ENCODE measurements at places on chromosomes 11 and 22. TPM values are rescaled to one million over a fixed set of nuclear protein-coding genes. Genes with fewer than 3 reads are reported as not detected.
A peak's percentile ranks its signal among the peaks of the same experiment; 100 is the strongest.

The NOX4 gene
- 46.1 TPM for total RNA-seq

The PIWIL4 gene
- total RNA-seq: 5.9 TPM

The TXNRD2 gene
- 29.5 TPM for total RNA-seq

The FAM227A gene
- total RNA-seq: 0.78 TPM

The OR2AT4 gene
- not detected for total RNA-seq

The UPK2 gene
- total RNA-seq: not detected

The IL17RA gene
- total RNA-seq: 19.9 TPM

The PGA5 gene
- total RNA-seq: not detected

The SESN3 gene
- total RNA-seq: 34.9 TPM

The UBQLNL gene
- 0.88 TPM for total RNA-seq

The PMM1 gene
- total RNA-seq: 23.8 TPM

DNA sequence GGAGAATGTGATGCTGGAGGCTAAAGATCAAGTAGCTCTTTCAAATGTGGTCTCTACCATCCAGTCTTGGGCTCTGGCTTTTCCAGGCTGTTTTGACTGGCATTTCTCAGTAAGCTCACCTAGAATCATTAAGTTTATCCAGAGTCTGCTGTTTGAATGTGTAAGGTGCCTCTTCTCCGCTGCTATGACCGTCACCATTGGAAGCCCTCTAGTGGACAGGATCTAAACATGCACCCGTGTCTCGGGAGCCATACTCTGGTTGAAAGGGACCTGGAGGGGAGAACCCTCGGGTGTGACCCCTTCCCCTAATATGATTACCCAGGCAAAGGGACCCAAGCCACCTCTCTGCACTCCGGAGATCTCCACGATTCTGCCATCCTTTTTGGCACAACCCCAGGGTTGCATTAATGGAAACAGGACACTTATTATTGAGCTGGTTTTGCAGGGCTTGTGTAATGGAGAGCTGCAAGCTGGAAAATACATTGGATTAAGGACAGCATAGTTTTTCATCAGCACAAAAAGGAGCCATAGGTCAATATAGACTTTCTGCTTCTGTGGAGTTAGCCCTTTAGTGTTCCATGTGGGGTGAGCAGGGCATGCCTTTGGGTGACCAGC is 191.0 kb upstream of the LARGE1 start:
- H3K4me3 ChIP-seq: no peak overlapping the region
- H3K27me3 ChIP-seq: no peaks in the 10 kb centered on the region
- no peak for DNase-seq

GRCh38 chr11:13271060-13271693 is 6.4 kb upstream of the BMAL1 start:
- H3K27ac ChIP-seq: no peak overlapping the region
- no peak for DNase-seq
- H3K4me1 ChIP-seq: no peaks in the 10 kb centered on the region

- H3K4me1 ChIP-seq: no peaks in the 10 kb centered on the region
- H3K27ac ChIP-seq: peak overlapping the region; percentile 98
- peak overlapping the region; percentile 59 for H3K4me3 ChIP-seq
- no peaks in the 10 kb centered on the region for H3K36me3 ChIP-seq
Observed at GRCh38 chr22:38505541-38506117, 482 bp downstream of the DDX17 start.

- no peak overlapping the region for H3K4me3 ChIP-seq
- no peaks in the 10 kb centered on the region for H3K4me1 ChIP-seq
- peak; percentile 72 for DNase-seq
- no peaks in the 10 kb centered on the region for H3K27me3 ChIP-seq
Observed at GRCh38 chr11:293852-294661, 5.1 kb downstream of the PGGHG start.

GRCh38 chr22:37611207-37611606 is 2.6 kb downstream of the GGA1 start:
- no peak for DNase-seq
- no peaks in the 10 kb centered on the region for H3K36me3 ChIP-seq
- H3K27me3 ChIP-seq: no peaks in the 10 kb centered on the region
- no peak overlapping the region for H3K4me3 ChIP-seq

- H3K27ac ChIP-seq: no peak overlapping the region
- peak; percentile 70 for DNase-seq
- H3K36me3 ChIP-seq: no peaks in the 10 kb centered on the region
- H3K27me3 ChIP-seq: no peaks in the 10 kb centered on the region
- H3K4me3 ChIP-seq: no peak overlapping the region
Observed at GRCh38 chr11:6438979-6439571, 1.7 kb downstream of the HPX start.

- no peak for DNase-seq
- H3K4me3 ChIP-seq: no peak overlapping the region
- no peak overlapping the region for H3K27ac ChIP-seq
- no peaks in the 10 kb centered on the region for H3K27me3 ChIP-seq
- no peaks in the 10 kb centered on the region for H3K4me1 ChIP-seq
Observed at GRCh38 chr11:43871051-43871450, 9.6 kb upstream of the ALKBH3 start.

DNA sequence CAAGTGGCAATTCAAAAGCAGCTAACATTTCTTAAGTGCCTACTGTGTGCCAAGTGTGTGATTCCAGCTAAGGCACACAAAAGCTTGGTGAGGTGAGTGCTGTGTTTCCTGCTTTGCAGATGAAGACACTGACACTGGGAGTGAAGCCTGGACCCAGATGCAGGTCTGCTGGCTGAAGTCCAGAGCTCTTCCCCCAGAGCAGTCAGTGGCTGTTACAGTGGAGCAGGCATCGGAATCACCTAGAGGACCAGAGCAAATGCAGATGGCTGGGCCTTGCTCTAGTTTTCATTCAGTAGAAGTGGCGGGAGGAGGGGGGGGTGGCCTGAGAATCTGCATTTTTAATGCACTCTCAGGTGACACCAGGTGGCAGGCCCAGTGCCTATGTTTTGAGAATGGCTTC is 342.3 kb downstream of the CADM1 start:
- H3K4me3 ChIP-seq: no peak overlapping the region
- DNase-seq: no peak
- H3K27ac ChIP-seq: no peak overlapping the region
- H3K27me3 ChIP-seq: no peaks in the 10 kb centered on the region
- H3K4me1 ChIP-seq: no peaks in the 10 kb centered on the region
- no peaks in the 10 kb centered on the region for H3K36me3 ChIP-seq

- no peak overlapping the region for H3K27ac ChIP-seq
- H3K36me3 ChIP-seq: no peaks in the 10 kb centered on the region
- H3K4me3 ChIP-seq: no peak overlapping the region
- H3K4me1 ChIP-seq: no peaks in the 10 kb centered on the region
Observed at GRCh38 chr22:47163481-47163855, 401.0 kb downstream of the TBC1D22A start.

DNA sequence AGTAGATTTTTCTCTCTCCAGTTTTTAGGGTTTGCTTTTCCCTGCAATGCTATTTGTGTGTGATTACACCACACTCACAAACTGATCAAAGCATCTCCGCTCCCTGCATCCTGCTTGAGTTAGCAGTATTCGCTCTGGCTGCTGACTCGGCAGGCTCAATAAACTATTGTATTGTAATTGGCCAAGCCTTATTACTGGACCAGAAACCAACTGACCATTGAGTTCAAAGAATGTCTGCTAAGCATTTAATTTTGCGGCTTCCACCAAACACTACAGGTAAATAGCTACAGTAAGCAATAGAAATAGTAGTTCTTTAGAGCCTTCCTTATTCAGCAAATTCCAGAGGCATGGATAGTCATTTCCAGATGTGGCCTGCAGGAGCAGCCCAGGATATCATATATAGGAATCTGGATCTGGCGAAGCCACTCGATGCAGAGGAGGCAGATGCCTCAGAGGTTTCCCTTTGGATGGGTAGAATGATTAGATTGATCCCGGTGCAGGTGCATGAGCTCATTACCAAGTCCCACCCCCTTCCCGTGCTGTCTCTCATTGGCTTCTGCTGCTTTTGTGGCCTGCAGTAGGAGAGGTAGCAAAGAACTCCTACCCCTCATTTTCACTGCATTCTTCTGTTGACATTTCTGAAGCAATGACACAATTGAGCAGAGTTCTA is 77.3 kb downstream of the COMMD9 start:
- H3K4me1 ChIP-seq: no peaks in the 10 kb centered on the region
- H3K4me3 ChIP-seq: no peak overlapping the region
- no peaks in the 10 kb centered on the region for H3K27me3 ChIP-seq
- no peak for DNase-seq
- H3K36me3 ChIP-seq: no peaks in the 10 kb centered on the region

GRCh38 chr22:46366327-46366731 is 30.8 kb downstream of the TRMU start:
- no peaks in the 10 kb centered on the region for H3K27me3 ChIP-seq
- H3K4me1 ChIP-seq: no peaks in the 10 kb centered on the region
- no peak overlapping the region for H3K4me3 ChIP-seq
- no peak for DNase-seq
- H3K27ac ChIP-seq: no peak overlapping the region

DNA sequence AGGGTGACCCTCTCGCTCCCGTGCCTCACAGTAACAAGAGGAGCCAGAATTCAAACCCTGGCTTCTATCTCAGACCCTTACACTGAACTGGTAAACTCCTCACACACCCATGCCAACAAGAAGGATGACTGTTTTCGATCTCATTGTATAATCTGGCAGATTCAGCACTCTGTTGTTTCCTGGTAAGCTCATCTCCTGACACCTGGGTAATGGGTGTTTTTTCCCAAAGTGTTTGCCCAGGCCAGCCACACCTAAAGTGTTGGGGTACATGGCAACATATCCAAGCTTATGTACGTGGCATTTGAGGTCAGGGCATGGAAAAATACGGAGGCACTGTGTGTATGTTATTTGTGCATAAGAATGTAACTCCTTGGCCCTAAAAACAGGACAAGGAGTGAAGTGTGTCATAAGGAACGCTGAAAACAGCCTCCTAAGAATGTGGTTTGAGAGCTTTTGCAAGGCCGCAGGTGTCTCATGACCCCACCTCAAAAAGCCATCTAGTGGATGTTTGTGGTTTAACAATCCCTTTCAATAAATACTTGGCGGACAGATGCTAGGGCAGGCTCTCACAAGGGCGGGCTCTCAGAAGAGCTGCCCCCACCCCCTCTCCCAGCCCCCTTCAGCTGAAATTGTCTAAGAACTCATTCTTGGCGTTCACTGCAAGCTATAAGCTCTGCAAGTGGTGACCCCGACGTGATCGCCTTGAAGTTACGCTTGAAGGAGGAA is at the start of gene MS4A15:
Gene MS4A15 (plus strand): TSS at position 561 of the 726 bp plus-strand sequence. CDS start 6,867 bp downstream, outside the sequence.
- H3K4me1 ChIP-seq: no peaks in the 10 kb centered on the region
- H3K27me3 ChIP-seq: no peaks in the 10 kb centered on the region
- peak; percentile 4 for DNase-seq
- no peaks in the 10 kb centered on the region for H3K36me3 ChIP-seq
- H3K27ac ChIP-seq: no peak within 1 kb of the TSS

- H3K4me1 ChIP-seq: no peaks in the 10 kb centered on the region
- DNase-seq: no peak
- H3K27me3 ChIP-seq: no peaks in the 10 kb centered on the region
- no peak overlapping the region for H3K27ac ChIP-seq
- peaks cover 2% of the 10 kb centered on the region for H3K36me3 ChIP-seq
Observed at GRCh38 chr22:40922484-40923303, 28.5 kb upstream of the RBX1 start.

DNA sequence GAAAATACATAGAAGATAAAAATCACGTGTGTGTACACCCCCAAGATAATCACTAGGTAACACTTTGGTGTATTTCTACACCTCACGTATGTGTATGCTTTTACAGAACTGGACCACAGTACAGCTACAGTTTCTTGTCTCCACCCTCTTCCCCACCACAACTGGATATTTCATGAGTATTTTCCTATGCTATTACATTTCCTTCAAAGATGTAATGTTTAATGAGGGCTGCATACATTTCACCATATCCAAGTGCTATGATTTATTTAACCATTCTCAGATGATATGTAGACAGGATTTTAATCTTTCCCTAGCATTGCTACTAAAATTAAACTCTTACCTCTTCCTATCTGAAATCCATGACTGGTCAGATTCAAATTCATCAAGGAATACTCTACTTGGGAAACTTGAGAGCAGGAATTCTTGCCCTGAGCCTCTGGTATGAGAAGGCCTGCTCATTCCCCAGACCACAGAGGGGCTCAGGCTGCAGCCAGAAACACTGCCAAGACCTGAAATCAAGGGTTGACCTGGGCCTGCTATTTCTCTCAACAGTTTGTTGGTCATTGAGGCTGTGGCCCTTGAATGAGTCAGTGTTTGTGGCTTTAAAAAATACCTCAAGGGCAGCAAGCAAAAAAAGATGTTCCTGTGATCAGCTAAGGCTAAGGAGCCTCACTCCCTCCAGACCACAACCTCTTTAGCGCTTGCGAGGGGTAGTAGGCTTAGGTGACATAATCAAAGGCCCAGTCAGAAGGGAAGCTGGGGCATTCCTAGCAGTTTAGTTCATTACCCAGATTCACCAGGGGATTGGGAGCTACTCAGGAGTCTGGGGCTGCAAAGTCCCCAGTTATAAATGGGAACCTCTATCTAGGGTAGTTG is 55.5 kb downstream of the ABTB2 start:
- H3K36me3 ChIP-seq: no peaks in the 10 kb centered on the region
- peaks cover 2% of the 10 kb centered on the region for H3K4me1 ChIP-seq
- DNase-seq: no peak
- H3K4me3 ChIP-seq: no peak overlapping the region
- H3K27me3 ChIP-seq: no peaks in the 10 kb centered on the region
- no peak overlapping the region for H3K27ac ChIP-seq

DNA sequence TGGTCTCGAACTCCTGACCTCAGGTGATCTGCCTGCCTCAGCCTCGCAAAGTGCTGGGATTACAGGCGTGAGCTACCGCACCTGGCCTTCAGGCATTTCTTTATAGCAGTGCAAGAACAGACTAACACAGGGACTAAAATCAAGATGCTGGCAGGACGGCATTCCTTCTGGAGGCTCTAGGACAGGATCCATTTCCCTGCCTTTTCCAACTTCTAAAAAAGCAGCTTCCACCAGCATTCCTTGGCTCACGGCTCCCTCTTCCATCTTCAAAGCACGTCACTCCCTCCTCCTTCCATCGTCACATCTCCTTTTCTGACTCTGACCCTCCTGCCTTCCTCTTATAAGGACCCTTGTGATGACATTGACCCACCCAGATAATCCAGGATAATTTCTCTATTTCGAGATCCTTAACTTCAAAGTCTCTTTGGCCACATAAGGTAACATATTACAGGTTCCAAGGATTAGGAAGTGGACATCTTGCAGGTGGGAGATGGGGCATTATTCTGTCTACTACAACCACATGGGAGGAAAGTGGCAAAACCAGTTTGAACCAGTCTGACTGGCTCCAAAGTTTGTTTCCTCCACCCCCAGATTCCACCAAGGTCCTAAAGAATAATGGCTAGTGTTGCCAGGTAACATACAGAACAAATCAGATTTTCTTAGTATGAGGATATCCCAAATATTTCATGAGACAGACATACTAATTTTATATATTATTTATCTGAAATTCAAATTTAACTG is 172.5 kb downstream of the MN1 start:
- no peak overlapping the region for H3K4me3 ChIP-seq
- no peaks in the 10 kb centered on the region for H3K4me1 ChIP-seq
- no peak for DNase-seq
- H3K27ac ChIP-seq: no peak overlapping the region
- H3K27me3 ChIP-seq: no peaks in the 10 kb centered on the region
- H3K36me3 ChIP-seq: no peaks in the 10 kb centered on the region

- H3K27me3 ChIP-seq: no peaks in the 10 kb centered on the region
- H3K36me3 ChIP-seq: no peaks in the 10 kb centered on the region
- DNase-seq: no peak
- no peaks in the 10 kb centered on the region for H3K4me1 ChIP-seq
- H3K27ac ChIP-seq: no peak overlapping the region
Observed at GRCh38 chr11:34624069-34624468, 3.2 kb downstream of the EHF start.

Measured in aorta (tissue), 5 donors.